ENCODE measurements at places on chromosomes 12 and 14.

GRCh38 chr14:92650581-92651105 lies 97.8 kb downstream of the LGMN start:
- DNase-seq, result no peak

GRCh38 chr12:533718-534117 lies 74.0 kb downstream of the B4GALNT3 start:
- no peak for DNase-seq

GRCh38 chr12:63206494-63206893 lies 55.5 kb upstream of the AVPR1A start:
- DNase-seq, result no peak

- DNase-seq, result no peak
These were observed 22.5 kb upstream of the WSCD2 start for GRCh38 chr12:108106599-108106998.
